ENCODE measurements at places on chromosomes 4 and X.

GRCh38 chrX:9651737-9652136, 113.9 kb downstream of the GPR143 start:
- no peak for DNase-seq

DNA sequence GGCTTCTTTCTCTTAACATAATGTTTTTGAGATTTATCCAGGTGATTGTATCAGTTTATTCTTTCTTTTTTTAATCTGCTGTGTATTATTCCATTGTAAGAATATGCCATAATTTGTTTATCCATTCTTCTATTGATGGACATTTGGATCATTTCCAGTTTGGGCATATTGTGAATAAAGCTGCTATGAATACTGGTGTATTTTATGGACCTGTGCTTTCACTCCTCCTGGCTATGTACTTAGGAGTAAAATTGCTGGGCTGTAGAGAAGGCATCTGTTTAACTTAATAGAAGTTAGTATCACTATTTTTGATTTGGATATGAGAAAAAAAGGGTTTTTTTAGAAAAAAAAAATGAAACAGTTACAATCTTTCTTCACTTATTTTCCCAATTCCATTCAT, 50.0 kb upstream of the FAM9C start:
- no peak for DNase-seq

- DNase-seq, result peak; percentile 44
These were observed 135.9 kb downstream of the GATB start for GRCh38 chr4:151624626-151625565.

DNA sequence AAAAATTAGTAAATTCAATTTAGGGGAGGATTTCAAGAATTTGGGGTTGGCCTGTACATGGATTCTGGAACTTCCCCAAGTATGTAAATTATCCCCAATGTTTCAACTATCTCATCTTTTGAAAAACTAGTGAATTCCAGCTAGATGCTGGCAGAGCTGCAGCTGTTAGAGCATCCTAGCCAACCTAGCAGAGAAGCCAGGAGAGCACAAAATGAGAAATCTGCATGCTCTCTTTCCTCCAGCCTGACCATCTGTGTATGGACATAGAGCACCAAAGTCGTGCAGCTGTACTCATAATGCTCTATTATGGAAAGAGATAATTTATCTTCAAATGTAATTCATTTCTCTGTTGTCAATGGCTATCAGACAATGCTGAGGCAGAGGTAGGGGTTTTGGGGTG, 1217.7 kb downstream of the PCDH19 start:
- DNase-seq, result no peak

GRCh38 chrX:100913111-100913510, 15.6 kb downstream of the XKRX start:
- DNase-seq, result no peak

- no peak for DNase-seq
These were observed 51.6 kb downstream of the GLRB start for GRCh38 chr4:157127571-157127970.

DNA sequence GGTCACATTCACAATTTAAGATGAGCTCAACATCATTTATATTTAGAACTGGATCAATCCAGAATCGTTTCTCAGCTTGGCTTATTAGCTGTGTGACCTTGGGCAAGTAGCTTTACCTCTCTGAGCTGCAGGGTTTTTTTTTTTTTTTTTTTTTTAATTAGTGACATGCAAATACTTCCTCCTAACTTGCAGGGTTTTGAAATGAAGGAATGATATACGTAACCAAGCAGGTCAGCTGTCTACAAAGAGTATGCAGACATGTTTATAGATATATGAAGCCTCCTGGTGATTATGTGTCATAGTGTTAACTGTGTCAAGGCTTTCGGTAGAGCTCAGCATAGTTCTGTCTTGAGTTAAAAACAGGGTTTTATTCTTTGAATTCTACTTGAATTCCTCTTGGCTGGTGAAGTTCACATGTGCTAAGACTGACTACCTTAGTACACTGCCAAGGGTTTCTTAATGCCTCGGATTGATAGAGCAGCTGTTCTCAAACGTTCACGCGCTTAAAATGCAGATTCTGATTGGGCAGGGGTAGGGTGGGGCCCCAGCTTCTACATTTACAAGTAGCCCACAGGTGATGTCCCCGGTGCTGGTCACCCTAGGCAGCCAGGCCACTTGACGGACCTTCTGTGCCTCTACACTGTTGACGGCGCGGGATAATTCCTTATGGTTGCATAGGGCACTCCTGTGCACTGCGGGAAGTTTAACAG, 654 bp upstream of the STS start:
- DNase-seq, result no peak

DNA sequence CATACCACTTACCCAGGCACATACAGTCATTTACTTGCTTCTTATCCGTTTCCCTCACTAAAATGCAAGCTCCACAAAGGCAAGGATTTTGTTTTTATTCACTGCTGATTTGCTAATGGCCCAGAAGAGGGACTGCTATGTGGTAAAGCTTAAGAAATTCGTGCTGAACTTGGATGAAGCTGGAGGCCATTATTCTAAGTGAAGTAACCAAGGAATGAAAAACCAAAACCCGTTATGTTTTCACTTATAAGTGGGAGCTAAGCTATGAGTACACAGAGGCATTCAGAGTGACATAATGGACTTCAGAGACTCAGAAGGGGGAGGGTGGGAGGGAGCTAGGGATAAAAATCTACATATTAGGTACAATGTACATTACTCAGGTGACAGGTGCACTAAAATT, 47.2 kb downstream of the RAB33B start:
- DNase-seq, result no peak

DNA sequence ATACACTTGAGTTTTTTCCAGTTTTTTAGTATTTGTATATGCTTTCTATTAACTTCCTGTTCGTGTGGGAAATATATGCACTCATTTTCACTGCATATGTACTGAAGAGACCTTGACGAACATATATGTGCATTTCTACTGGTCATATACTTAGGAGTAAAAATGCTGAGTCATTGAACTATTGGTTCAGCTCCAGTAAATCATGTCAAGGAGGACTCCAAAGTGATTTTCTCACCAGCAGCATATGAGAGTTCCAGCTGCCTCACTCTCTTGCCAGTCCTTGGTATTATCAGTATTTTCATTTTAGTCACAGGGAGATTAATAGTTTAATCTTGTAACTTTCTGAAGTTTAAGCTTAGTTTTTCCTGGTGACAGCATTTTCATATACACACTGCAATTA, 2750.2 kb downstream of the ARAP2 start:
- DNase-seq, result no peak

- no peak for DNase-seq
These were observed 15.0 kb downstream of the SRPX2 start for GRCh38 chrX:100658941-100659381.

GRCh38 chr4:7941111-7941964, 1.7 kb upstream of the AFAP1 start:
- no peak for DNase-seq

DNA sequence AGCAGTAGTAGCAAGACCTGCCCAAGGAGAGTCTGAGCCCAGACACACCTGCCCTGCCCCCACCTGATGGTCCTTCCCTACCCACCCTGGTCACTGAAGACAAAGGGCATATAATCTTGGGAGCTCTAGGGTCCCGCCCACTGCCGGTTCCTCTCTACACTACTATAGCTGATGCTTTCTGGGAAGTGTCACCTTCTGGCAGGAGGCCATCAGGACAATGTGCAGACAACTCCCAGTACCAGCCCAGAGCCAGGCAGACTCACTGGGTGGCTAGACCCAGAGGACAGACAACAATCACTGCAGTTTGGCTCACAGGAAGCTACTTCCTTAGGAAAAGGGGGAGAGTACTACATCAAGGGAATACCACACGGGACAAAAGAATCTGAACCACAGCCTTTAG, 312.7 kb downstream of the SPRY1 start:
- no peak for DNase-seq

DNA sequence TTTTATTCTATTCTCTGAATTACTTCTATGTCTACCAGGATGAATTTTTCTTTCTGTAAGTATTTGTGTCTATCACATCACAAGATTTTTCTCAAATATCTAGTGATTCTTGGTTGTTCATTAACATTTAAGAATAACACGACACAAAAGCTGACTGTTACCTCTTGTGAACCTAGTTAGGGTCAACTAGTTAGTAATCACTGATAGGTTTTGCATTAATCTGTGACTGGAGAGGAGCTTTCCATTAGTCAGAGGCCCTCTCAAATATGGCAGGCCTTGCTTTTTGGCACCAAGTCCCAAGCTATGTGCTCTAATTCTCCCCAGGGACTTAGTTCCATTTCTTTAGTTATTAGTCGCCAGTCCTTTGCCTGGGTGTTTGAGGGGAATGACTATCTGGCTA, 259.2 kb downstream of the CFAP299 start:
- DNase-seq, result no peak

GRCh38 chrX:27583976-27584375, 6.2 kb upstream of the DCAF8L2 start:
- DNase-seq, result no peak

DNA sequence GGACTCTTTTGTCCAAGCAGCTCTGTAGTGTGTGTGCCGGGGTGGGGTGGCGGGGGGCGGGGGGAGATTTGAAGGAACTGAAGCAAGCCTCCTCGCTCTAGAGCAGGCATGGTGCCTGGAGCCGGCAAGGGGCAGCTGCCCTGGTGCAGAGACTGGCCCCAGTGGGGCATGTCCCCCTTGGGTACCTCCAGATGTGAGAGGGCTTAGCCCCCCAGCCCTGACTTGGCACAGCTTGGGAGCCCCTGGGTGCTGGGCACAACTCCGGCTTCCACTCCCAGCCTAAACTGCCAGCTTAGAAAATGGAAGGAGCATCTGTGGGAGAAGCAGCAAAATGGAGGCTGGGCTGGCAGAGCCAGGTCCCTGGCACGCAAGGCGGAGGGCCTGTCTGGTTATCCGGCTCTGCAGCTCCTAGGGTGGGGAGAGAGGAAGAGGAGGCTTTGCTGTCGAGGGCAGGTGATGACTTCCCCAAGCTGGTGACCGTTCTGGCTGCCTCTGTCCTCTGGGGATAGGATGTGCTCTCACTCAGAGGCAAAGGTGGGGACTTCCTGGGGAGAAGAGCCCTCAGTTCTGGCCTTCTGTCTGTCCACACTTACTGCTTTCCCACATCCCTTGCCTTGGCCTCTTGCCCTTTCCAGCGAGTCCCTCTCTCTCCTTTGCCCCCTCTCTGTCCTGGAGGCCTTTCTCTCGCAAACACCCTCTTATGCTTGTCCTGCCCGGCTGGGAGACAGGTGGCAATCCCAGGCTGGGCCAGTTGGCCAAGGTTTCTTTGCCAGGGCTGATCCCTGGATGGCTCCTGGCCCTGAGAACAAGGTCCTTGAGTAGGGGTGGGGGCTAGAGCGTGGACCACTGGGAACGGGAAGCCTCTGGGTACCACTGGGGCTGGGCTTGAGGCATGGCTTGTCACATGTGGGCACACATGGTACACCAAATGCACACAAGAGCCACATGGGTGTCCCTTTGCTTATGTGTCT, 2.0 kb downstream of the DLG3 start:
- no peak for DNase-seq

- DNase-seq, result no peak
These were observed 574 bp upstream of the MOB1B start for GRCh38 chr4:70901607-70901983.

DNA sequence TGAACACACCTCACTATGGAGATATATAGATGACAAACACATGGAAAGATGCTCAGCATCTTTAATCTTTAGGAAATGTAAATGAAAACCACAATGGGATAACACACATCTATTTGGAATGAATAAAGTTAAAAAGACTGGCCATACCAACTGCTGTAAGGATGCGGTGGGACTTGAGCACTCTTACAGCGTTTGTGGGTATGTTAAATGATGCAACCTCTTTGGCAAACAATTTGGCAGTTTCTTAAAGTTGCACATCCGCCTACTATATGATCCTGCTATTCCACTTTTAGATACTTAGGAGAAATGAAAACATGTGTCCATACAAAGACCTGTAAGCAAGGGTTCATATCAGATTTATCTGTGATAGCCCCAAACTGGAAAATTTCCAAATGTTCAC, 50.7 kb downstream of the MRPL1 start:
- no peak for DNase-seq

DNA sequence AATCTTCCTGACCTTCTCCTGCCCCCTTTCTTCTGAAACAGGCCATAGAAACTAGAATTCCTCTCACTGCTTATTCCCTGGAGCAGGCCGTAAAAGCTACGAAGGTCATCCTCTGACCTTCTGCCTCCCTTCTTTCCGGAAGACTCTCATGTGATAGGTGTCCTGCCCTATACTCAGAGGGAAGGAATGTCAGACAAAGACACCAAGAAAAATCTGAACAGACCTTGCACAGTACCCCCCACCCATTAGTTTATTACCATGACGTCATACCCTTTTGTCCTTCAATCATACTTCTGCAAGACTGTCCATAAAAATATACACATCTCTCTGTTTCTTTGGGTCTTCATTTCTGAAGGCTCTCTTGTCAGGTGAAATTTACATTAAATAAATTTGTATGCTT, 1523.9 kb downstream of the RPA4 start:
- no peak for DNase-seq

DNA sequence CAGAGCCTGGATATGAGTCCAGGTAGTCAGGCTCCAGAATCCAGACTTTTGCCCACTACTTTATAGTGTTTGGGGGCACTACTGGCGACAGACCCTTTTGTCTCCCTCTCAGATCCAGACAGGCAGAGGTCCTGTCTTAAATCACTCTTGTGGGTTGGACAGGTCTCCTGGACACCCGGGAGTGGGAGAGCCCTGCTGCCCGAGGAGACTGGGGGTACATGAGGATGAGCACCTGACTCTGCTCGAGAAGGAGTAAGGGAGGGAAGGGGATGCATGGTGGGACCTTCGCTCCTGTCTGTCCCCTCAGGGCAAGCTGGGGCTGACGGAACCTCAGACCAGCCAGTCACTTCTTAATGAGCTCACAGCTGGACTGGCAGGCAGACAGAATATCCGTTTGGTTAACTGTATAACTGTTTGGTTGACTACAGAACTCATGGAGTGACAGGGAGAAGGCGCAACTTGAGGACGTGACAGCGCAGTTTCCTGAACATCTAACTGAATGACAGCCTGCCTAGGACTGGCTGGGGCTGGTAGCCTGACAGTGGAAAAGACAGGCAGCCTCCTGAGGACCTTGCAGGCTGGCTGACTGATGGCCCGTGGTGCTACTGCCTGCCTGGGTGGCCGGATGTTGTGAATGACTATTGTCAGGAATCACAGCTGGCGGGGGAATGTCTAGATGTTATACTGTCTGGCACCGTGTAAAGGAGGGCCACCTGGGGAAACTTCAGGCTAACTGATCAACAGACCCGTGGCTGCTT, 1.6 kb upstream of the SUV39H1 start:
- DNase-seq, result peak; percentile 5

All from COR-L47 (cell line).